ENCODE measurements at places on chromosomes 6 and 20. TPM values are rescaled to one million over a fixed set of nuclear protein-coding genes. Genes with fewer than 3 reads are reported as not detected.

ELOVL2 gene
- not detected for total RNA-seq

MOG gene
- not detected for total RNA-seq

MOXD1 gene
- total RNA-seq, result 0.08 TPM

SIRPB1 gene
- 1.2 TPM for total RNA-seq

ZNF165 gene
- 2.2 TPM for total RNA-seq

NRM gene
- total RNA-seq, result 26.9 TPM

CHRNA4 gene
- not detected for total RNA-seq

RNASET2 gene
- total RNA-seq, result 21.9 TPM

MCM3 gene
- total RNA-seq, result 301 TPM

SLC17A2 gene
- total RNA-seq, result not detected

ZHX3 gene
- 16.0 TPM for total RNA-seq

Measured in activated CD8-positive, alpha-beta memory T cell treated with anti-CD3 and anti-CD28 coated beads for 36 hours (primary cell).